Caco-2 (cell line): ENCODE measurements at places on chromosomes 6 and 20.

DNA sequence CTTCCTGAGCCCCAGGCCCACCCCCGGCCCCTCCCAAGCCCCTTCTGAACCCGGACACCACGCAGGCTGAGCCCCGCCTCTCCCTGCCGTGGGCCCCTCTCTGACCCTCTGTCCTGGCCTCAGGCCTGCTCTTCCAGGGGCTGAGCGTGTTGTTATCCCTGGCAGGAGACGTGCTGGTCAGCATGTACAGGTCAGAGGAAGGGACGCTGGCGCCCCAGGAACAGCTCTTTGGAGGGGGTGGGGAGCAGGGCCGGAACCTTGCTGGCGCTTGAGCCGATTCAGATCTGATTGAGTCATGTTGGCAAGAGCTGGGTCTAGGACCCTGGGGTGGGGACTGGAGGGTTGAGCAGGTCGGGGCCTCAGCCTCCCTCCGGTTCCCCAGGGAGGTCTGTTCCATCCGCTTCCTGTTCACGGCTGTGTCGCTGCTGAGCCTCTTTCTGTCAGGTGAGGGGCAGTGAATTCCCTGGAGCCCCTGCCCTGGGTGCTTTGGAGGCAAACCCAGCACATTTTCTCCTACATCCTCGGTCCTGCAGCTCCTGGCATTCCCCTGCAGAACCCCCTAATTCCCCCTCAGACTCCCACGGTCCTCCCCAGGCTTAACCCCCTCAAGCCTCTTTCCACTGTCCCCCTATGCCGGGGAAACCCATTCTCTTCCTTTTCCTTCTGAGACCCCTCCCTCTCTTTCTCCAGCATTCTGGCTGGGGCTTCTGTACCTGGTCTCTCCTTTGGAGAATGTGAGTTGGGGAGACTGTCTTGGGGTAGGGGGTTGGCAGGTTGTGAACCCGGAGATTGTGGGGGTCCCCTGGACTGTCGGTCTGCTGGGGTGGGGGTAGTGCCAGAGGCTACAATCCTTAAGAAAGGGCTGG, 2.0 kb downstream of the SPAG4 start:
- DNase-seq = peak; percentile 91

GRCh38 chr6:3403238-3404173, 53.3 kb downstream of the SLC22A23 start:
- DNase-seq = peak; percentile 92

DNA sequence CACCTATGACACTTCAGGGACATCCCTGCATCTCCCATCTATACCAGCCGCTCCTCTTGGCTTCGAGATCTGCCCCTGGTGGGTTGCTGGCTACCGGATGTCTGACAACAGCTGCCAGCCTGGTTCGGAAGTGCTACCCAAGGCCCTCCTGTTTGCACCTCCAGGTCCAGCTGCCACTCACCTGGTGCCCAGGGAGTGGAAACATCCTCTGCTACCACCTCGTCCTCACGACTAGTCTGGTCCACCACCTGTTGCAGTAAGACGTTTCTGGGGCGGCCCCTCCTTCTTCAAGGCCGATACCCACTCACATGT, 8.3 kb upstream of the PCMTD2 start:
- DNase-seq = no peak

DNA sequence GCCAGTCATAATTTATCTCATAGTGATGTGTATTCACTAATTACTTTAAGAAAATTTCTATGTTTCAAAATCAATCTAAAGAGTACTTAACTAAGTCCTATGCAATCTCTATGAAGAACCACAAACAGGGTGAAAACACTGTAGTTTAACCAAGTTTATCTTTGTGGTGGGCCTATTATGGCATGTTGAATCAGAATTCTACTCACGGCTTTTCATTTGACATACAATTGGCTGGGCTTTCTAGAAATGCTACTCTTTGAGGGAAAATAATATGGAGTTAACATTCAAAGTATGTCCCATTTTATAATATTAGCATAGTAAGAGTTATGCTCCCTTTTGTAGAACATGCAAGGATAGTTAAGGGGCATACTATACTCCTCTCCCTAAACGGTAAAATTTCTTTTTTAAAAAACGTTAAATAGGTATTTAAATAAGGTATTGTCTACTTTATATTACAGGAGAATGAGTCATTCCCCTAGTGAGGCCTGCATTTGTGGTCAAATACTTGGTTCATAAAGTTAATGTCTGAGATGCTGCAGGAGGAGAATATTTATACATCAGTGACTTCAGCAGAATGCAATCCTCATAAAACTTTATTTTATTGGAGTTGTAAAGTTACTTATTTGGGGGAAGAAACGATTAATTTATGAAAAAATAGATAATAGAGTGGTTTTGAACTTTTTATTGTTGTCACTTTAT, 1.8 kb downstream of the MOXD1 start:
- DNase-seq = no peak

- peak; percentile 58 for DNase-seq
Measured at GRCh38 chr6:33053230-33053629, 20.2 kb downstream of the HLA-DPA1 start.

- no peak for DNase-seq
Measured at GRCh38 chr6:105880030-105880492, 206.1 kb upstream of the PRDM1 start.

GRCh38 chr6:165515963-165516624, 146.9 kb downstream of the PDE10A start:
- no peak for DNase-seq

- DNase-seq = no peak
Measured at GRCh38 chr6:24069526-24069925, 56.5 kb upstream of the NRSN1 start.

- DNase-seq = no peak
Measured at GRCh38 chr20:48002517-48002970, 217.3 kb upstream of the SULF2 start.

- no peak for DNase-seq
Measured at GRCh38 chr20:47421076-47421475, 64.6 kb upstream of the ZMYND8 start.

DNA sequence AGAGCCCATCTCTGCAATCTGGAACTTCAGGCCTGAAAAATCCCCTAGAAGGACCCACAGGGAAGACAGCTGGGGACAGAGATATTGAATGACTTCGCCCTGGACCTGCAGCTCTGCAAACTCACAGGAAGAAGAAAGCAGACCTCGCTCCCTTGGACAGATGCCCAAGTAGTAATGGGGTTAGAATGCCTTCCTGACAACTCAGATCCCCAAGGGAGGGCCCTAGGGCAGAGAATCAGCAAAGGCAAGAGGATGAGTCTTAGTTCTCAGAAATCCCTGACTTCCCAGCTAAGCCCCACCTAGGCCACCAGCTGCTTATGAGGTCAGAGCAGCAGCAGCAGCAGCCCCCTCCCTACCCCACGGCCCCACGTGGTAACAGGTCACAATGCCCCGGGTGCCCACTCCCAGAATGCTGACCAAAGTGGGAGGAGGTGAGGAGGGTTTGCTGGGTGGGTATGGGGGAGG, at the start of gene C20orf141:
C20orf141 (plus strand) TSS at position 401 of the 465 bp plus-strand sequence. CDS start 198 bp downstream, outside the sequence.
- no peak for DNase-seq

DNA sequence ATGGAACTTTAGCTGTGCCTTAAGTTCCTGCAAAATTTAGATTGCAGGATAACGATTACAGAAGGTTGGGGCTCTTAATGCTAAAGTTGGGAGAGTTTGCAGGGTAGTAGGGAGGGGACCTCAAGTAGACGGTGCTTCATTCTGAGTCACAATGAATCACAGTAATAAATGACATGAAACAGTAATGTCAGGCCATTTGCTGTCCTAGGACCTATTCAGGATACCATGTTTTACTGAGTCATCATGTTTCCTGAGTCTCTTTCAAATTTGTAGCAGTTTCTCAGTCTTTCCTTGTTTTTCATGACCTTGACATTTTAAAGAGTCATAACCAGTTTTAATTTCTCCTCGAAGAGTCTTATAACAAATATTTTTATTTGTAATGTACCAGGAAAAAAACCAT, 406.9 kb upstream of the MAP3K7 start:
- DNase-seq = no peak
